Thymus (tissue), 14 donors: ENCODE measurements at places on chromosomes 12 and 14. TPM values are rescaled to one million over a fixed set of nuclear protein-coding genes. Genes with fewer than 3 reads are reported as not detected.

DNA sequence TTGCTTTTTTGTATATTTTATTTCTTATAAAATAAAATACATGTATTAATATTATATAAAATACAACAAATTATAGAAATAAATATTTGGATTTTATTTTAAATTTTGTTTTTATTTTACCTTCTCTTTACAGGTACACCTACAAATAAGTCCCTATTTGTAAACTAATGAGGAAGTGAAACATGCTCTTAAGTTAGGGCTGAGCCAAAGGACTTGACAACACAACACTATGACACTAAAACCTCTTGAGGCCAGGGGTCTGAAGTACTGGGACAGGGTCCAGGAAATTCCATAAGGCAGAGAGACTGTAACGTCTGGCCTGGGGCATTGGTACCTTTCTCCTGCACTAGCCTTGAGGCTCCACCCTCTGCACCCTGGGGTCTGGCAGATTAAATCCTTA, 293.2 kb downstream of the FOXN3 start:
- no peak for DNase-seq
- no peak overlapping the region for H3K4me3 ChIP-seq
- no peaks in the 10 kb centered on the region for H3K27me3 ChIP-seq
- no peak overlapping the region for H3K27ac ChIP-seq

The DNAI7 gene
- 1.1 TPM for polyA plus RNA-seq

The LYZ gene
- 233 TPM for polyA plus RNA-seq

The SLC6A13 gene
- 2.9 TPM for polyA plus RNA-seq

The TAS2R13 gene
- 0.05 TPM for polyA plus RNA-seq

DNA sequence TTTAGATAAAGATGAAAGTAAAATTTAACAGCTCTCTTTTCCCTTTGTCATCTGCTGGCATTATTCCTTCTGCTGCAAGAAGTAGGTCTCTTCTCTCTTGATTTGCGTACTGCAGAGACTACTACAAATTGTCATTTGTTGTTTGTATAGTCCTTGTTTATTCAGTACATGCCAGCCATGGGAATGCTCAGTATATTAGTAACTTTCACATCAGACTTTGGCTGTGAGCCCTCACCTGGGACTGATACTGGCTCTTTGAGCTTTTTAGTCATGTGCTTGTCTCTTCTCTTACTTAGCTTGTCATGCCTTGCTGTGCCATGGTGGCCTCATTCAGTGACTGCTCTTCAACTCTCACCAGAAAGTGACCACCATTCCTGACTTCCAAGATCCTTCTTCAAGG, 169.8 kb downstream of the PRKCH start:
- H3K27ac ChIP-seq = no peak overlapping the region
- no peaks in the 10 kb centered on the region for H3K4me1 ChIP-seq
- no peak overlapping the region for H3K4me3 ChIP-seq
- no peak for DNase-seq
- H3K36me3 ChIP-seq = peaks cover 49% of the 10 kb centered on the region
- H3K27me3 ChIP-seq = no peaks in the 10 kb centered on the region

The CSAD gene
- 61.7 TPM for polyA plus RNA-seq

The HOXC6 gene
- polyA plus RNA-seq = 0.43 TPM
